Foreskin keratinocyte (primary cell): ENCODE measurements at places on chromosomes 3 and 15.

GRCh38 chr3:59908280-59908679 lies 858.5 kb upstream of the CFAP20DC start:
- no peak for DNase-seq

GRCh38 chr3:50430950-50431435 lies 71.7 kb upstream of the TMEM115 start:
- DNase-seq = no peak

DNA sequence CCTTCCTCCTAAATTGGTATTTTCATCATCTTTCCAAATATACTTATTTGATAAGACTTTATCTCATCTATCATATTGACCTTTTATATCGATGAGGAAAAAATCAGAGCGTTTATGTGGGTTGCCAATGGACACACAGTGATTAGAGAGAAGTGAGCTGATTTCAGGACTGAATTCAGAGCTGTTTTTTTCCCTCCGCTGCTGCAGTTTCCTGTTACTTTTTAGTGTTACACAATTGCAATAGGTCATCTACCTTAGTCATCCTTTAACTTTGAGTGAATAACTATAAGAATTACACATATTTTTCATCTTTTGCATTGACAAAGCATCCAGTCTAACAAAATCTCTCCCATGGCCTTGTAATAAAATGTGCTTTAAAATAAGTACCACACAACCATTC lies 266.3 kb upstream of the CNTN4 start:
- no peak for DNase-seq

DNA sequence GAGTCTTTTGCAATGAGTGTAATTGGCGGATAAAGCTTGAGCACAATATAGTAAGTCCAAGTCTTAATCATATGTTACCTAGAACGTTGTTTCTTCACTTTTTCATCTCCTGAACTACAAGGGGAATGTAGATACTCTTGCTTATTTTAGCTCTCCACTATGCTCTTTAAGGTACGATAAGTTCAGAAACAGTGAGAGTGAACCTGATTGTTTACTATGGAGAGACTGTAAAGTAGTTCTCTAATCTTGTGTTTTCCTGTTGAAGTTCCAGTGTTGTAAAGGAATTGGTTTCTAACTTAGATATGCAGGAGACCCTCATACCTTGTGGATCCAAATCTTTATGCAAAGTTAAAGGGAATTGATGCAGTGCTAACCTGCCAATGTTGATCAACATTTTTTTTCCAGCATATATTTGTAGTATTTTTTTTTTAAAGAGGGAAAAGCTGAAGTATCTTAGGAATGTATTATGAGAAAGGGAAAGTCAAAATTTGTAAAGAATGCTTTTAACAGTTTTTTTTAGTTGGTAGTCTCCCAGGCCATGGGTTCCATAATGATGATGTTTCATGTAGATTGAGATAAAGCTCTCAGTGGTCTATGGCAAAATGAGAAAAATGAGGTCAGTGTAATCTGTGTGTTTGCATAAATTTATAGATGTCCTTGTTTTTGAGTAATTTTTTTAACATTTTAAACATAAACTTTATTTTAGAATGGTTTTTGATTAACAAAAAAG lies 14.9 kb downstream of the ATP11B start:
- no peak for DNase-seq

GRCh38 chr15:39252134-39252470 lies 328.8 kb upstream of the THBS1 start:
- DNase-seq = no peak

- no peak for DNase-seq
Observed at GRCh38 chr3:131658115-131658514, 155.3 kb upstream of the MRPL3 start.

GRCh38 chr3:21436835-21437234 lies 314.2 kb downstream of the ZNF385D start:
- no peak for DNase-seq

- no peak for DNase-seq
Observed at GRCh38 chr3:22392859-22393258, 641.8 kb upstream of the ZNF385D start.

GRCh38 chr15:80844011-80844732 lies 65.0 kb downstream of the CEMIP start:
- peak; percentile 60 for DNase-seq

GRCh38 chr15:63107895-63108546 lies 13.6 kb upstream of the LACTB start:
- DNase-seq = no peak

- peak; percentile 25 for DNase-seq
Observed at GRCh38 chr3:127889461-127889863, 25.6 kb upstream of the KBTBD12 start.

GRCh38 chr15:73872346-73872745 lies 1.0 kb upstream of the TBC1D21 start:
- peak; percentile 27 for DNase-seq

GRCh38 chr3:187997490-187997889 lies 156.5 kb upstream of the LPP start:
- DNase-seq = peak; percentile 72

GRCh38 chr3:114155370-114155821 lies 23.5 kb downstream of the DRD3 start:
- no peak for DNase-seq

GRCh38 chr3:7562892-7563291 lies 702.0 kb downstream of the GRM7 start:
- peak; percentile 58 for DNase-seq

DNA sequence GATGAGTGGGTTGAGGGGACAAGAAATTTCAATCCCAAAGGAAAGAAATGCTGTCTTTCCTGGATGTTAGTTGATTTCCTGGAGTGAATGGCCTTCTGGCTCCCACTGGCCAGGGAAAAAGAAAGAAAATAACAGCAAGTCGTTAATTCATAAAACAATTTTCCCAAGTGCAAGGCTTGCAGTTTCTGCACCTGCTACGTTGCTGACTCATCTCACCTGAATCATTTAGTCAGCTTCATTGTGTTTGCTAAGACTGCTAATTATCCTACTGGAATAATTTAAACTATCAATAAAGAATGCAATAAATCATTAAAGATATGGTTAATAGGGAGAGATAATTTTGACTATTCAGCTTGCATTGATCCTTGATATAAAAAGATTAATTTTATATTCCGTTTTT lies 387.6 kb downstream of the ROBO2 start:
- peak; percentile 17 for DNase-seq

DNA sequence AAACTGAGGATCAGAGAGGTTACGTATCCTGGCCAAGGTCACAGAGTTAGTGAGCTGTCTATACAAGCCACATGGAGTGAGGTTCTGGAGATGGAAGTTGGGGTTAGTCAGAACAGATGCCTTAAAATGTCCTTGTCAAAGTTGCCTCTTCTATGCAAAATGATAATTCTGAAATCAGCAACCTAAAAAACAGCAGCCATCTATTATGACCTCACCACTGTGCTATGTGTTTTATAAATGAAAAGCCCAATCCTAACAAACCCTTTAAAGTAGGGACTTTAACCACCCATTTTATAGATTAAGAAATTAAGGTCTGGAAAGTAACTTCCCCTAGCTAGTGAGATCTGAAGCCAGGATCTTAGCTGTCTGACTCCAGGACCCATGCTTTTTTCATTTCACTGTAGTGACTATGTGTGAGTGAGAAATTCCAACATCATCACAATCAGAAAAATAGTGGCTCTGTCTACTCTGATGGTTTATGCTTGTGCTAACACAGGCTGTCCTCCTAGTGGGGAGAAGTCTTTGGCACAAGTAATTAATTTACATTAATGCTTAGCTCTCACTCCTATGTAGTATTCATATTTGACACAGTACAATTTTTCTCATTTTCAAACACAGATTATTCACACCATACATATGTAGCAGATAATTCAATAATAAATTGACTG lies 143.6 kb downstream of the ANO10 start:
- no peak for DNase-seq

- no peak for DNase-seq
Observed at GRCh38 chr3:15932348-15933300, 134.8 kb upstream of the ANKRD28 start.

GRCh38 chr3:147393261-147393942 lies 12.9 kb downstream of the ZIC4 start:
- DNase-seq = no peak

- no peak for DNase-seq
Observed at GRCh38 chr3:181808053-181808452, 96.3 kb downstream of the SOX2 start.

GRCh38 chr15:52256366-52256765 lies 39.2 kb downstream of the MYO5C start:
- peak; percentile 34 for DNase-seq

GRCh38 chr3:126476166-126477060 lies 722 bp upstream of the ZXDC start:
- peak; percentile 28 for DNase-seq

- no peak for DNase-seq
Observed at GRCh38 chr3:45838466-45838865, 3.5 kb downstream of the LZTFL1 start.

DNA sequence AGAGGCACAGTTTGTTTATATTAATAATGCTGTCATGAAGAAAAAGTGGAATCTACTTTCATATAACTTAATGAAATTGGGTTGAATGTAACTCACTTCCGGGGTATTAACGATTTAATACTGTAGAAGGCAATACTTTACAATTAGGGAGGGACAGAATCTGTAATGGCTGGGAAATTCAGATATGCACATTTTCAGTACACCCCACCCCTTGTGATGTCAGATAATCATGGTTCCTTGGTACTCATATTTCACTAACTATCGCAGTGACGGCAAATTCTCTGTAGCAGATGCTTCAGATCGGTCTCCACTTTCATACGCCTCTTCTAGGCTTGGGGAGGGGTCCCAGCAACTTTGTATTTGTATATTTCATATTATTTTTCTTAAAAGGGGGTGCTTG lies 207.3 kb downstream of the GABRB3 start:
- DNase-seq = no peak

GRCh38 chr3:52774066-52774713 lies 3.2 kb upstream of the ITIH1 start:
- no peak for DNase-seq

GRCh38 chr3:20023623-20024405 lies 11.8 kb upstream of the PP2D1 start:
- no peak for DNase-seq

GRCh38 chr15:50790778-50791453 lies 25.4 kb upstream of the SPPL2A start:
- DNase-seq = no peak

DNA sequence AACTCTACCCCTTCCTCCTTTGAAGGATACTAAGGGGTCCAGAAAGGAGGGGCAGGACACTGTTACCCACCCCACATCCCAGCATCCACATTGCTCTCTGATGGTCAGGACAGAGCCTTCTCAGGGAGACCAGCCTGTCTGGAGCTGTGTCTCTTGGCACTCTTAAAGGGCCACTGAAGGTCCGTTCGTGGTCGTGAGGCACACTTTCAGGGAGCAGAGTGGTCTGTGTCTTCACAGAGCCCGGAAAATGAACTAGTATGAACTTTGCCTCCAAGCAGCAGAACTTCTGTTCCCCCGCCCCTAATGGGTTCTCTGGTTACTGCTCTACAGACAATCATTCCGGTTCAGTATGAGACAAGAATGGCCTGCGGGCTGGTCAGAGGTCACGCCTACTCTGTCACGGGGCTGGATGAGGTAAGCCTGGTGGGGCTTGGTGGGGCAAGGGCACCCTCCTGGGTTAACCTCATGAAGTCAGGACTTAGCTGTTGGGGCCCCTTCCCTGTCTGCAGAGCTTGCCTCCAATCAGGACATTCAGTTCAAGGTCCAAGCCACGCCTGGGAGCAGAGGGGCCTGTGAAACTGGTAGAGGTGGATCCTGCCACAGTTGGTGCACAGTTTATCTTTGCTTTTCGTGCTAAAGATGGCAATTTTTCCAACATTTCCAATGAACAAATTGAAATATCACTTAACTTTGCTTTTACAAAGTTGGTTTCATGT lies 33.2 kb downstream of the CAPN3 start:
- DNase-seq = no peak

DNA sequence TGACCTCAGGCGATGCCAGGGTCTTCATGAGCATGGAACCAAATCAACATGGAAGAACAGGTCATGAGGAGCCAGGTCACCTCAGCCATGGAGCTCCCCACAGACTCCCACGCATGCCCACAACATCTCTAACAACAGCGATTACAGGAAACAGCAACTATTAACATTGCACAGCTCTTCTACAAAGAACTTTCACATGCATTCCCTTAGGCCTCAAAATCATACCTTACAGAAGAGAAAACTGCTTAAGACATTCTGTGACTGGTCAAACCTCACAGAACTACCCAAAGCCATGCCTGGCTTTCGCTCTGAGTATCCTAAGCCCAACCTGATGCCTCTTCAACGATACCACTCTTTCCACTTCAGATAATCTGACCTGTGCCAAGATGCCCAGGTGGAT lies 117.8 kb downstream of the OXNAD1 start:
- DNase-seq = no peak

GRCh38 chr3:19183584-19183983 lies 35.3 kb downstream of the KCNH8 start:
- no peak for DNase-seq

DNA sequence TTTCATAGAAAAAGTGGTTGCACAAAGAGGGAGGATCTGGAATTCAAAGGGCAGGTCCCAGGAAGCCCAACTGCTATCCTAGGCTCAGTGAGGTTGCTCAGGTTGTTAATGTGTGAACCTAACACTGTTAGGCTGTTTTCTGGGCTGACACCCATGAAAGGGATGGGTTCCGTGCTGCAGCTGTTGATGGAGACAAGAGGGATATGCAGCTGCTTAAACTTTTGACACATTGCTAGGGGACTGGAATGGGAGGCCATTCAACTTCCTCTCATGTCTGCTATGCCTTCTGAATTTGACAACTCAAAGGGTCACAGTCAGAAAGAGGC lies 198.0 kb upstream of the NR2E3 start:
- DNase-seq = no peak

- DNase-seq = no peak
Observed at GRCh38 chr3:47610583-47610982, 31.9 kb upstream of the CSPG5 start.

DNA sequence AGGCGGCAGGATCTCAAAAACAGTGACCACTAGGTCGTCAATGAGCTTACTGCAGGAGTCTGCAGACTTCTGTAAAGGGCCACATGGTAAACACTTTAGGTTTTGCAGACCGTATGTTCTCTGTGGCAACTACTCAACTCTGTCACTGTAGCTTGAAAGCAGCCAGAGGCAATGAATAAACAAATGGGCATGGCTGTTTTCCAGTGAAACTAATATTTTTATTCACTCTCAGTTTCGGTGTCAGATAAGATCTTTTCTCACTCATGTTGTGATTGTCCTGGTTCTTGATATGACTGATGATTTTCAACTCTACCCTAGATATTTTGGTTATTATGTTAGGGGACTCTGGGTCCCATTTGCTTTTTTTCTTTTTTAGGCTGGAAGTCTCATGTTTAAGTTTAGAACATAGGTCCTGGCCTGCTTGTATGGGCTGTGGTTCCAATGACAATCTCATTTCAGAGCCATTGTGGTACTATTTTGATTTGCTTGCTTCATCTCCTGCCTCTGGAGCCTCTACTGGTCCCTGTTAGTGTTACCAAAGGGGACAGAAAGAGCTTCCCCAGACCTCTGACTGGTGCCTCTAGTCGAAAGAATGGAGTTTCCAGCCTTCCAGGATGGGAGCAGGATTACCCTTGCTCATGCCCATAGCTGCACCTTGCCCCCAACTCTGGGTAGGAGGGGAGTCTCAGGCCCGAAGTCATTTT lies 222.0 kb downstream of the STT3B start:
- no peak for DNase-seq
